ENCODE measurements at places on chromosomes 3 and 15.

- no peak for DNase-seq
Observed at GRCh38 chr15:51302480-51302879, 35.9 kb downstream of the CYP19A1 start.

- no peak for DNase-seq
Observed at GRCh38 chr3:47012342-47013230, 33.1 kb downstream of the NBEAL2 start.

GRCh38 chr15:90184119-90184785 lies 16.9 kb upstream of the SEMA4B start:
- peak; percentile 86 for DNase-seq

GRCh38 chr3:189292667-189293484 lies 121.1 kb downstream of the TPRG1 start:
- no peak for DNase-seq

DNA sequence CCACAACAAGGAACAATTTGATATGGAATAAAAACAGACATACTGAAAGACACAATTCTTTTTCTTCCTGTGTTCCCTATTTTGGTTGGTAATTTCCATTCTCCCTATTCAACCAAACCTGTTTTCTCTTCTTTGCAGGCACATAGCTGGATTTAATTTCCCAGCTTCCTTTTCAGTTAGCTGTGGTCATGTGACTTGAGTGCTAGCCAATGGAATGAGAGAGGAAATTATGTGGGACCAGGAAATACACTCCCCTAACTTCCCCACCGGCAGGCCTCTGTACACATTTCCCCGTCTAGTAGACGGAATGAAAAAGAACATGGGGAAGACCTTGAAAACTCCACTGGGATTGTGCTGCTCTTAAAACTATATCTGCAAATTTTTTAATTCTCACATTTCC lies 351.6 kb downstream of the TBC1D5 start:
- DNase-seq = no peak

DNA sequence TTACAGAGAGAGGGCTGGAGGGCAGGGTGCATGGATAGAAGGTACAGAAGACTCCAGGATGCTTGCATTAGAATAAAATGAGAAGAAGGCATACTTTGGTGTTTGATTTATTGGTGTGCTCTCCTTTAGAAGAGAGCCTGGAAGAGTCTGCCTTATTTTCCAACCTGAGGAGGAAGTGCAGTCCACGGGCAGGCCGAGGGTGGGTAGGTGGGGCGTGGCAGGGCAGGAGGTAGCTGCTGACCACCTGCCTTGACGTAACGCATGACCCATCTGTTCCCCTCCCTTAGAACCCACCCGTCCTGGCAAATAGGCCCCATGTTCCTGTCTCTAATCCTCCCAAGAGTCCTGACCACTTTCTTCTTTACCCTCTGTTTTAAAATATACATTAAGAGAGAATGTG lies 222.3 kb upstream of the LYSMD4 start:
- no peak for DNase-seq

DNA sequence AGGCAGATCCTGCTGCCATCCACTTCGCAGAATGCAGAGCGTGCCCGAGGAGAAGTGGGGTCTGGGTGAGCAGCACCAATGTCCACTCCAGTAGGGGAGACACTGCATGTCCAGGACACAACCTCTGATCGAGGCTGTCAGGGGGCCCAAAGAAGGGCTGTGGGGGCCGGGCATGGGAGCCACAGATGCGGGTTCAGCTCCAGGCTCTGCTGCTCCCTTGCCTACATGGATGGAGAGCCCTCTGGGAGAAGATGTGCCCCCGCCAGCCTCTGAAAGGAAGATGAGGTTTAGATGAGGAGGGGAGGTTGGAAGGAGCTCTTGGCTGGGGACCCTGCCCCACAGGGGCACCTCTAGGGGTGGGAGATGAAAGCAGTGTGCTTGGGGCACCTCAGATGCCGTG lies 75.4 kb downstream of the KLF13 start:
- no peak for DNase-seq

Measured in kidney glomerular epithelial cell (primary cell).